Daoy (cell line): ENCODE measurements at places on chromosomes 6 and 20. TPM values are rescaled to one million over a fixed set of nuclear protein-coding genes. Genes with fewer than 3 reads are reported as not detected.

Gene SLC17A1
- not detected in 2 replicates for total RNA-seq

Gene SMOC2
- total RNA-seq = not detected in 2 replicates

Gene SPTLC3
- 2.1 and 10.0 TPM in 2 replicates for total RNA-seq

Gene CARMIL1
- 13.4 and 18.2 TPM in 2 replicates for total RNA-seq

Gene WFDC12
- not detected in 2 replicates for total RNA-seq

Gene SSTR4
- total RNA-seq = not detected in 2 replicates

Gene VPS52
- total RNA-seq = 33.4 and 37.4 TPM in 2 replicates

Gene SCRT2
- not detected in 2 replicates for total RNA-seq

Gene C4A
- 0.27 and 3.2 TPM in 2 replicates for total RNA-seq

Gene IMPG1
- not detected in 2 replicates for total RNA-seq

Gene THEMIS
- total RNA-seq = not detected in 2 replicates

Gene BTBD9
- 6.1 and 15.4 TPM in 2 replicates for total RNA-seq

Gene APOBEC2
- total RNA-seq = not detected in 2 replicates

Gene BCLAF1
- 168 and 271 TPM in 2 replicates for total RNA-seq

Gene ZNF512B
- total RNA-seq = 3.9 and 4.5 TPM in 2 replicates

Gene PPP1R10
- total RNA-seq = 29.5 and 30.1 TPM in 2 replicates

Gene COQ3
- 12.9 and 27.3 TPM in 2 replicates for total RNA-seq

Gene C6orf163
- total RNA-seq = 0.15 and 0.63 TPM in 2 replicates

Gene PPIL1
- 88.3 and 108 TPM in 2 replicates for total RNA-seq

Gene SALL4
- total RNA-seq = 0.83 and 0.86 TPM in 2 replicates

Gene NHLRC1
- 2.6 and 2.7 TPM in 2 replicates for total RNA-seq

Gene DEFB126
- total RNA-seq = not detected in 2 replicates

Gene ADGB
- 1.4 TPM in 1 of 2 replicates, not detected in the other for total RNA-seq

Gene SNAP25
- total RNA-seq = 0.09 and 0.80 TPM in 2 replicates

Gene CALHM6
- total RNA-seq = 6.0 and 11.7 TPM in 2 replicates

Gene SFTA2
- not detected in 2 replicates for total RNA-seq

Gene SLC22A7
- not detected in 2 replicates for total RNA-seq

Gene EYA4
- 14.7 and 16.3 TPM in 2 replicates for total RNA-seq

Gene ULBP2
- 42.6 and 53.7 TPM in 2 replicates for total RNA-seq

Gene SYTL3
- total RNA-seq = 1.5 and 6.5 TPM in 2 replicates

Gene C6orf141
- 7.3 and 13.2 TPM in 2 replicates for total RNA-seq

Gene CRISP2
- 0.23 and 1.1 TPM in 2 replicates for total RNA-seq

Gene FAM135A
- total RNA-seq = 11.9 and 14.0 TPM in 2 replicates

Gene TRIM40
- not detected in 2 replicates for total RNA-seq

Gene MMUT
- 12.1 and 12.2 TPM in 2 replicates for total RNA-seq

Gene SPATA2
- total RNA-seq = 2.0 and 3.3 TPM in 2 replicates

Gene RHAG
- not detected in 2 replicates for total RNA-seq

Gene HTR1E
- not detected in 2 replicates for total RNA-seq

Gene C6orf89
- 38.7 and 48.3 TPM in 2 replicates for total RNA-seq

Gene PRICKLE4
- not detected in 2 replicates for total RNA-seq
